Aorta (tissue), 5 donors: ENCODE measurements at places on chromosomes 5 and 9. TPM values are rescaled to one million over a fixed set of nuclear protein-coding genes. Genes with fewer than 3 reads are reported as not detected.

DNA sequence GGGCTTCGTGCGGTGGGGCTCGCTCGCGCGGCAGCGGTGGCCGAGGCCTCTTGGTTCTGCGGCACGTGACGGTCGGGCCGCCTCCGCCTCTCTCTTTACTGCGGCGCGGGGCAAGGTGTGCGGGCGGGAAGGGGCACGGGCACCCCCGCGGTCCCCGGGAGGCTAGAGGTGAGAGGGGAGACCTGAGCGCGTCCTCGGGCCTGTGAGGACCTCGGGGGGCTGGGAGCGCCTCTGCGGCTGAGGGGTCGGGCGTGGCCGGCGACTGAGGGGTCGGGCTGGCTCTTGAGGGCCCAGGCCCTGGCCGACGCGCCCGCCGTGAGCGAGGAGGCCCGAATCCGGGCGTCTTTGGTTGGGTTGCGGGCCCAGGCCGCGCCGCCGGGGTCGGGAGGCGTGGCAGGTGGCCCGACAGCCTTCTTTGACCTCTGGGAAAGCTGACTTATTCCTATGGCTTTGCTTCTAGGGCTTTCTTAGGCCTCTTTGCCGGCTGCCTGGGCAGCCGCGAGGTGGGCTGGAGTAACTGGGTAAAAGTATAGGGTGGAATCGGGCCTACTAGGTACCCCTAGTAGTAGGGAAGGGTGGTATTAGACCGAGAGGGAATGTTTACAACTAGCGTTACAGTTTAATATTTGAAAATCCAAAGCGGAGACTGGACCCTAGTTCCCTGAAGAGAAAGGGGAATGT, at the start of gene CANX:
Gene CANX, plus strand, starts transcription at position 33 of the 681 bp plus-strand sequence. CDS start 6,715 bp downstream, outside the sequence.
- DNase-seq: no peak

- no peak for DNase-seq
Measured at GRCh38 chr9:97744710-97745708, 47.9 kb upstream of the XPA start.

GABRB2 gene
- 0.03 TPM for polyA plus RNA-seq

ANKRD31 gene
- 0.03 TPM for polyA plus RNA-seq

NUTM2G gene
- not detected for polyA plus RNA-seq

CCDC192 gene
- polyA plus RNA-seq: not detected
